ENCODE measurements at places on chromosomes 16 and 17.

GRCh38 chr16:83742124-83742899 lies 65.5 kb upstream of the HSBP1 start:
- DNase-seq = no peak

- DNase-seq = peak; percentile 34
Observed at GRCh38 chr17:62592341-62593099, 35.0 kb upstream of the MRC2 start.

GRCh38 chr17:14359163-14360020 lies 58.5 kb downstream of the HS3ST3B1 start:
- DNase-seq = no peak

DNA sequence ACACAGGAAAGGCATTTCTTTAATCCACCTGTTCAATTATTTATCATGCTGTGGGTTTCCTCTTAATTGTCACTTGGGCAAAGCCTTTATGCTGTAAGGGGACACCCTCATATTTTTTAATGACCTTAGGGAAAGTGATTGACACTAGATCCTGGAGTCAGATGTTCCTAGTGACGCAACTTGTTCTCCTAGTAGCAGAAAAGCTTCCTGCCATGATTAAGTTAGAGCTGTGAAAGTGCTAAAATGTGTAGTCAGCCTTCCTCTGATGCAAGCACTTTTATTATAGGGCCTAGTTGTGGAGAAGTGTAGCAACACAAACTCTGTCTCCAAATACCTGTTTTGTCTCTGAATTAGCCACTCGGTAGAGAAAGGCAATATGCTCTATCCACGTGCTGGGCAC lies 12.3 kb downstream of the TMEM100 start:
- peak; percentile 55 for DNase-seq

DNA sequence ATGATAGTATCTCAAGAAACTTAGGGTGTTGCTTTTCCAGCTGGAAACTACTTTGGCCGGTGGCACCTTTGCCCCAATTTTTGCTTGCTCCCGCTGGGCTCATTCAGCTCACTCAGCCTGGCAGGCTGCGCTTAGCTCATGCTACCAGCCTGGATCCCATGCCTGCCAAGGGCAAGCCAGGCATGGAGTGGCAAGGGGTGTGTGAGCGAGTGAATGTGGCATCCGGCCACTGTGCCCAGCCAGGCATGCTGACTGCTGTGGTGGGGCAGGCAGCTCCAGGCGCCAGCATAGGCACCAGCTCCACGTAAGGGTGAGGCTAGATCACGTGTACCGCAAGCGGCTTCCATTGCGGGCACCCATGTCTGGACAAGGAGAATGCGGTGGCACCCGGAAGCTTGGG lies 9.4 kb downstream of the B3GNT9 start:
- DNase-seq = no peak

- no peak for DNase-seq
Observed at GRCh38 chr16:640614-641013, 1.0 kb upstream of the MCRIP2 start.

DNA sequence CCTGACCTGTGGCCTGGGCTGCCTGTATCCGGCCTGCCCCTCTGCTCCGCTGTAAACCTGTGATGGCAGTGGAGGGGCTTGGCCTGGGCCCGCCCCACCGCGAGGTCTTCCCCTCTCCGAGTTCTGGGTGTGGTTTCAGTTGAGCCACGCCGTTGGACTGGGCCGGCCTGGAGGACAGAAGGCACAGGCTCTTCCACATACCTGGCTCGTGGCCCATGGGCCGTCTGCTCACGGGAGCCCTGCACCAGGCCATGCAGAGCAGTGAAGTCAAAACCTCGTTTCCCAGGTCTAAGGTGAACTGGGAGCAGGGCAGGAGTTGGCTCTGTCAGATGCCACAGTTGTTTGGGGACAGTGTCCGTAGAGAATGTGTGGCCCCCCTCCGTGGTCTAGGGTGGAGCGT lies 5.6 kb upstream of the RNPS1 start:
- DNase-seq = no peak

All from fibroblast of mammary gland (primary cell).